ENCODE measurements at places on chromosomes 11 and 22.

- DNase-seq, result no peak
Observed at GRCh38 chr11:74703211-74703610, 28.0 kb downstream of the CHRDL2 start.

- no peak for DNase-seq
Observed at GRCh38 chr11:33696931-33697638, 3.5 kb downstream of the C11orf91 start.

DNA sequence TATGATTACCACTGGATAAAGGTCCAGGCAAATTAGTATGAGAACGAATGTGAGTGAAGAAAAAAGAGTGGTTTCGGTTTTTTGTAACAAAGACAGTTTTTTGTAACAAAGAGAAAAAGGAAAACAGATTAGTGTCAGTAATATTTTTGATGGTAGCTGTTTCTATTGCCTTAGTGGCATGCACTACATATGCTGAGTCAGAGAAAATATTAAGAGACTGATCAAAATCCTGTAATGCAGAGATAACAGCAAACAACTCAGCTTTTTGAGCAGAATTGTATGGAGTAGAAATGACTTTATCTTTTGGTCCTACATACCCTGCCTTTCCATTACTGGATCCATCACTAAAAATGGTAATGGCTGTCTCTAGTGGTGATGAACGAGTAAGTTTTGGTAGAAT is 22.7 kb upstream of the MTNR1B start:
- DNase-seq, result no peak

GRCh38 chr22:19553201-19553600 is 29.0 kb upstream of the CLDN5 start:
- no peak for DNase-seq

DNA sequence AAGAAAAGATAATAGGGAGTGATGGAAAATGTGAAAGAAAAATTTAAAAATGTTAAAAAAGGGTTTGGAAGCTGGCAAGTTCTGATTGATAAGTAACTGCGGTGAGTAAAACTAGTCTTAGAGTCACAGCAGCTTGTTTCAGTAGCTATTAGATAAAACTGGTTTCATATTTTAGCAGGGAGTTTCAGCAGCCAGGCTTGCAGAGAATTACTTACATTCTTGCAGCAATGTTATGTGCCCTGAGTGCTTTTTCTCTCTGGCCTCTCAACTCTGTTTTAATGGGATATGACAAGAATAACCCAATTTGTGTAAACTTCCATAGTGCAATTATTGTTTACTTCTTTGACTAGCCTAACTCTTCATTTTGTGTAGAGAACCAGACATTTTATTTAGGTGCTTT is 33.6 kb downstream of the PPME1 start:
- no peak for DNase-seq

All from GM04503 (cell line).